ENCODE measurements at places on chromosomes 5 and 9.

- no peak for DNase-seq
Measured at GRCh38 chr5:40401284-40402006, 278.3 kb upstream of the PTGER4 start.

- no peak for DNase-seq
Measured at GRCh38 chr5:179765400-179765799, 28.4 kb upstream of the LTC4S start.

GRCh38 chr5:111922344-111922743 lies 165.3 kb upstream of the NREP start:
- no peak for DNase-seq

GRCh38 chr9:2465921-2466460 lies 155.6 kb upstream of the VLDLR start:
- DNase-seq, result no peak

DNA sequence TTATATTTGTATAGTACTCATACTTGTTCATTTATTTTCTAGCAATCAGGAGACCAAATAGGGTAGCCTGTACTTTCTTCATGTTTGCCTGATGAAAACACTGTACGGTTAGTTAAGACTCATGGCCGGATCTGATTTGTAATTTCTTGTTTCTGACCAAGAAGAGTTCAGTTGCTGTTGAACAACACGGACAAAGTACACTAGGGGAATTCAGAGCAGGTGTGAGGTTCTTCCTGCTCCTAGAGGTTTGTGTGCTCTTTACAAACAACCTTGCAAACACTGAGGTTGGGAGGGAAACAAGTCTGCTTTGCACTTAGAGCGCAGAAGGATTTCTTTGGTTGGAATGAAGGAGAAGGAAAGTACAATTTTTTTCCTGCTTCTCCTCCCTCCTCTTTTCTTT lies 69.7 kb downstream of the TRIO start:
- no peak for DNase-seq

DNA sequence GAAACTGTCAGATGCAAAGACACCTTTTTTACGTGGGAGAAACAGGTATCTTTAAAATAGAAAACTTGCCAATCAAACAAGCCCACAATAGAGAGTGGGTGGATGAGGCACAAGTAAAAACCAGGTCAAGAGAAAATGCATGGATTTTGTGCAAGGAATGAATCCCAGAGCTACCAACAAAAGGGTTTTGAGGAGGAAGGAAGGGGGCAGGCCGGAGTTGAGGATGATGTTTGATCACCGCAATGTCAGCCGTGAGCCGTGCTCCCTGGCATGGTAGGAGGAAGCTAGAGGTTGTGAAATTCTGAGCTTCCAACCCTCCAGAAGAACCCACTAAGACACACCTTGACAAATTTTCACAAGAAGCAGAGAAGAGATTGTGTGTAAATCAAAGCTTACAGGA lies 53.2 kb downstream of the HRH2 start:
- no peak for DNase-seq

GRCh38 chr9:116580853-116581252 lies 106.3 kb upstream of the TRIM32 start:
- DNase-seq, result no peak

- no peak for DNase-seq
Measured at GRCh38 chr5:55533521-55534435, 986 bp downstream of the PLPP1 start.

DNA sequence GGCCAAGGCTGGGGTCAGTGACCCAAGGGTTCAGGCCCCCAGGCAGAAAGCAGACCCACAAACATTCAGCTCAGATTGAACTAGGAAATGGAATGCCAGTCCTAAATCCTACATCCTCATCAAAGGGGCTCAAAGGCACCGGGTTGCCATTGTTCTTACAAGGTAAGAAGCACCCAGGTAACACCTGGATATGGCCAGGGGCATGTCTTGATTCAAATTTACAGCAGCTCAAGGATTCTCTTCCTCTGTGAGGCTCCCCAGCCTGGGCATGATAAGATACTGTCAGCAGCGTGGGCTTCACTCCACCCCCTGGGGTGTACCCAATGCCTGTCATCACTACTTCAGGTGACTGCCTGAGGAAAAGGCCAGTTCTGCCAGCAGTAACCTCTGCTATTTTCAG lies 92.1 kb upstream of the FSTL4 start:
- no peak for DNase-seq

DNA sequence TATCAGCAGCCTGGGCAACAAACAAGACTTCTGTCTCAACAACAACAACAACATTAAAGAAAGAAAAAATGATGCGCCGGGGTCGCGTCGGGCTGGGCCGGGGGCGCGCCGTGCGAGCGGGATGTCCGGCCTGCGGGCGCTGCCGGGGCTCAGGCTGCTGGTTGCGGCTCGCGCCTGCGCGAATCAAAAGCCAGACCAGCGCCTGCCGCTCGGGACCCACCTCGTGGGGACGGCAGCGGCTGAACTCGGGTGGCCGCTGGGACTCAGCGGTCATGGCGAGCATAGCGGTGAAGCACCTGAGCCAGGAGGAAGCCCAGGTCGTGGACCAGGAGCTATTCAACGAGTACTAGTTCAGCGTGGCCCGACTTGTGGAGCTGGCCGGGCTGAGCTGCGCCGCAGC lies 11.9 kb upstream of the NHP2 start:
- DNase-seq, result no peak

GRCh38 chr9:33162721-33163311 lies 4.3 kb downstream of the B4GALT1 start:
- no peak for DNase-seq

DNA sequence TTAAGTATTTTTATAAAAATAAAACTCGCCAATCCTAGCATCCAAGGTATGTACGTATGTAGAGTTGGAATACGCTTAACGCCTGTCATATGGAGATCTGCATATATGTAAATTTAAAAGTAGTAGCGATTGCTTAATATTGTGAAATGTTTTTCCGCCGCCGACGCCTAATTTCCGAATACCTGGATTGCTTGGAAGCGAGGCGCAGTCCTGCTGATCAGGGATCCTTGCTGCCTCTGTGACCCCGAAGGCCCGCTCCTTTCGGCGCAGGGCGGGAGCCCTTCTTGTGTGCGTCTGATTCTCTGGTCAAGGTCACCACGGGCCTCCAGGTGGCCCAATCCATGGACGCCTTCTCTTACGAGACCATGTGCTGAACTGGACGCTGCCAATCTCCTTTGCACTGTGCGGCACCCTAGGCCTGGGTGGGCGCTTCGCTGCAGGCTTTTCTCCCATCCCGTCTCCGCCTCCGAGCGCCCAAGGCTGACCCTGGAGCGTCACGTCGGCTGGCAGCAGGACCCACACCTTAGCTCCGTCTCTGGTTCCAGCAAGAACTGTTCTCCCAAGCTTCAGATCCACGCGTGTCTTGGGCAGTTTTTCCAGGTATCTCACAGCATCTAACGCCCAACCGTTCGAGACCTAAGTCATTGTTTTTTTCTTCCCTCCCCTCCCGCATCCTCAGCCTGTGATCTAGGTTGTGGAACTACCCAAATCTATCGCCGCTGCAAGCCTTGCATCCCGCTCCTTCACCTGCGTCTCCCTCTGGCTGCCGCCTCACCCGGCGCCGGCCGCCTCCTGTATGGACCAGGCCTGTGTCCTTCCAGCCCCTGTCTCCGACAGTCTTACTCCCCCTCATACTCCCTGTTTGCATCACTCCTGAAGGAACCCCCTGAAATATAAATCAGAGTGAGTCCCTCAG lies 3.6 kb upstream of the TRIM41 start:
- no peak for DNase-seq

- DNase-seq, result no peak
Measured at GRCh38 chr9:87702921-87703320, 23.0 kb upstream of the CTSL start.

DNA sequence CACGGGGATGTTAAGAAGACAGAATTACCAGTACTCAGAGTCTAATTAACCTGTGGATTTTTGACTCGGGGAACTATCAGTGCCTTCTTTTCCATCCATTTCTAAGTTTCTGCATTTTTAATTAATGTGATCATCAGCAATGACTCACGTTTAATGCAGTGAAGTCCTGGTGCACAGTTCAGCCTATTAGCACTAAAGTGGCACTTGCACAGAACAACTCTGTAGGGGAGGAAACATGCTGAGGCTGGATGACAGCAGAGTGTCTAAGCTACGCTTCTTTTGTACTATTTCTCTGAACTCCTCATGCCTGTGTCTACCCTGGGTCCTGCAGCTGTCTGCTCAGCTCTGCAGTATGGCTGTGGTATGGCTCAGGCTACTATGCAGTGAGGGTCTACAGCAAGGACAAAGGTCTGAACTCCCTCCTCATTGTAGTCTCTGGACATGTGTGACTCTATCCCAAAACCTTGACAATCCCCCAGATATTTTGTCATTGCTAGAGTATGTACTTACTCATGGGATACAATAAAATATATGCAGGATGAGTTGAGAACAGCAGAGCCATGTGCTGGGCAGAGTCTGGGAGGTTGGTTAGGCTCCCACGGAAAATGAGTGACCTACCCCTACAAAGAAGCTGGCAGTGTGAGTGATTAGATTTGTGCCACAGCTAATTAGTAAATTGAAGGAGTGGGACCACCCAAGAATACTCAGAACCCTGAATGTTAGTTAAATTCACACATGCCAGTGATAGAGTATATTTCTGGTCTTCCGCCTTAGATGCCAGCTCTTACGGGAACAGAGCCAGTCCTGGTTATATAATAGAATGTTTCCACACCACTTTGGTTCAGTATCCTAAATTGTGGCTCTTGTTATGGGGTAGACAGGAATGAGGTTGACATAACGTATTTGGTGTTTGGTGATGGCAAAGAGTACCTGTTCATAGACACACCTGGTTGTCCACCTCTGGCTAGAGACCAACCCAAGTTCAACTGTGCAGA lies 148.0 kb downstream of the GHR start:
- no peak for DNase-seq

GRCh38 chr5:53913941-53914340 lies 353.5 kb downstream of the NDUFS4 start:
- DNase-seq, result no peak

DNA sequence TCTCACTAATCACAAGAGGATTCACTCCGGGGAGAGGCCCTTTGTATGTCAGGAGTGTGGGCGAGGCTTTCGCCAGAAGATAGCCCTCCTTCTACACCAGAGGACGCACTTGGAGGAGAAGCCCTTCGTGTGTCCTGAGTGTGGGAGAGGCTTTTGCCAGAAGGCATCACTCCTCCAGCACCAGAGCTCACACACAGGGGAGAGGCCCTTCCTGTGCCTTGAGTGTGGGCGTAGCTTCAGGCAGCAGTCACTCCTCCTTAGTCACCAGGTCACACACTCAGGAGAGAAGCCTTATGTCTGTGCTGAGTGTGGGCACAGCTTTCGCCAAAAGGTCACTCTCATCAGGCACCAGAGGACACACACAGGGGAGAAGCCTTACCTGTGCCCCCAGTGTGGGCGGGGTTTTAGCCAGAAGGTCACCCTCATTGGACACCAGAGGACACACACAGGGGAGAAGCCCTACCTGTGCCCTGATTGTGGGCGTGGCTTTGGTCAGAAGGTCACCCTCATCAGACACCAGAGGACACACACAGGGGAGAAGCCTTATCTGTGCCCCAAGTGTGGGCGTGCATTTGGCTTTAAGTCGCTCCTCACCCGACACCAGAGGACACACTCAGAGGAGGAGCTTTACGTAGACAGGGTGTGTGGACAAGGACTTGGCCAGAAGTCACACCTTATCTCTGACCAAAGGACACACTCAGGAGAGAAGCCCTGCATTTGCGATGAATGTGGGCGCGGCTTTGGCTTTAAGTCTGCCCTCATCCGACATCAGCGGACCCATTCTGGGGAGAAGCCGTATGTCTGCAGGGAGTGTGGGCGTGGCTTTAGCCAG lies 27.8 kb downstream of the NUTM2F start:
- DNase-seq, result no peak

GRCh38 chr9:95025213-95026147 lies 292.0 kb downstream of the FANCC start:
- no peak for DNase-seq

- no peak for DNase-seq
Measured at GRCh38 chr9:74742792-74743730, 144.7 kb downstream of the TRPM6 start.

- no peak for DNase-seq
Measured at GRCh38 chr5:137995749-137996128, 37.1 kb downstream of the FAM13B start.

DNA sequence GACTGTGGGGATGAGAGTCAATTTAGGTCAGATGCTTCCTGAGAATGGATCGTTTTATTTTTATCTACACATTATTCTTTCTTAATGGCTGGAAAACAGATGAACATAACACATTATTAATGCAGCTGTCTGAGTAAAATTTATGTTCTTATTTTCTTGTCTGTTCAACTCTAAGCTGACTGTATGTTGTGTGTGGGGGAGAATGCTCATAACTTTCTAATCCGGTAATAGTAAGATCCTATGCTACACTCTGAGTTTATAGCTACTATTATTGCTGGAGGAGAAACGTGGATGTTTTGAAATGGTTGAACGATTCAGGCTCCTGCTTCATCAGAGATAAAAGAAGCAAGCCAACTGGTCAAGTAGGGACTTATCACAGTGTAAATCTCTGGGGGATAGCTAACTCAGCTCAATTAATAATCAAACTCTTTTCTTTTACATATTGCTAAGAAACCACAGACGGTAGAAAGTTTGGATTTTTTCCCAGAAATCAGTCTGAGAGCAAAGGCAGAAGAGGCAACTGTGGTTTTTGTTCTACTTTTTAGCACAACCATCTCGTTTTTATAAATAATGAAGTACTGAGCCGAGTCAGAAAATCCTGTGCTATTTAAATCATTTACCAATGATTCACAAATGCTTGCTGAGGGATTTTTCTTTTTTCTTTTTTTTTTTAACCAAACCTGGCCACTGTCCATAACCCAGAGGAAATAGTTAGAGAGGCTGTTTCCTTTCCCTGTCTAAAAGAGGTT lies 265.0 kb upstream of the FAM174A start:
- no peak for DNase-seq

GRCh38 chr5:138369261-138369660 lies 16.8 kb downstream of the KDM3B start:
- no peak for DNase-seq

DNA sequence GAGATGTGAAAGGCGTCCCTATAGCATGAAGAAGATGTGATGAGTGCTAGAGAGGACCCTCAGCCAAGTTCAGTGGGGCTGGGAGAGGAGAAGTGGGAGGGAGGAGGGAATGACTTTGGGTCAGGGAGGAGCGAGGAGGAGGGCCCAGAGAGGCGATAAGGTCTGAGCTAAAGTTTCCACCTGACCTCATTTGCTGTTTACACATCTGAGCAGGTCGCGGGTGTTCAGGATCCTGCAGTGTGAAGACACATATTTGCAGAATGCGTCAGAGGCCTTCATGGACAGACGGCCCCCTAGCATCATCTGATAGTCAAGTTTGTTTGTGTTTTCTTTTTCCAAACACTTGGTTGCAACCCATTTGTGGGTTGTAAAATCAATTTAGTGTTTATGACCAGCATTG lies 18.9 kb upstream of the IGFBPL1 start:
- no peak for DNase-seq

GRCh38 chr9:34600908-34601307 lies 11.0 kb downstream of the RPP25L start:
- no peak for DNase-seq

- no peak for DNase-seq
Measured at GRCh38 chr5:153860195-153860886, 178.4 kb downstream of the FAM114A2 start.

- DNase-seq, result no peak
Measured at GRCh38 chr5:173591056-173591514, 25.4 kb downstream of the BOD1 start.

GRCh38 chr5:147177125-147177840 lies 57.5 kb upstream of the STK32A start:
- DNase-seq, result no peak

- DNase-seq, result no peak
Measured at GRCh38 chr9:98584059-98584458, 124.7 kb downstream of the GABBR2 start.
